ENCODE measurements at places on chromosomes 7 and 10. TPM values are rescaled to one million over a fixed set of nuclear protein-coding genes. Genes with fewer than 3 reads are reported as not detected.

NPY4R gene
- total RNA-seq = 1.1 TPM

DNA sequence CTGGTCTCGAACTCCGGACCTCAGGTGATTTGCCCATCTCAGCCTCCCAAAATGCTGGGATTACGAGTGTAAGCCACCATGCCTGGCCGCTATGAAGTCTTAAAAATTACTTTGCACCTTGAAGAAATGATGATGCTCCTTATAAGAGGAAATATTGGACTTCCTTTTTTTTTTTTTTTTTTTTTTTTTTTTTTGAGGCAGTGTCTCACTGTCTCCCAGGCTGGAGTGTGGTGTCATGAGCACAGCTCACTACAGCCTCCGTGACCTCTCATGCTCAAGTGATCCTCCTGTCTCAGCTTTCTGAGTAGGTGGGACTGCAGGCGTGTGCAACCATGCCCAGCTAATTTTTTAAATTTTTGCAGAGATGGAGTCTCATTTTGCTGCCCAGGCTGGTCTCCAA, 65.3 kb downstream of the KMT2E start:
- no peaks in the 10 kb centered on the region for H3K27me3 ChIP-seq
- no peak for DNase-seq

GRCh38 chr10:60846173-60846572, 67.9 kb downstream of the CDK1 start:
- no peak overlapping the region for H3K4me3 ChIP-seq
- no peak for DNase-seq
- no peaks in the 10 kb centered on the region for H3K36me3 ChIP-seq
- no peak overlapping the region for H3K27ac ChIP-seq

ANXA8 gene
- total RNA-seq = 15.0 TPM

PAPOLB gene
- total RNA-seq = 0.24 TPM

TEX36 gene
- total RNA-seq = not detected

DNA sequence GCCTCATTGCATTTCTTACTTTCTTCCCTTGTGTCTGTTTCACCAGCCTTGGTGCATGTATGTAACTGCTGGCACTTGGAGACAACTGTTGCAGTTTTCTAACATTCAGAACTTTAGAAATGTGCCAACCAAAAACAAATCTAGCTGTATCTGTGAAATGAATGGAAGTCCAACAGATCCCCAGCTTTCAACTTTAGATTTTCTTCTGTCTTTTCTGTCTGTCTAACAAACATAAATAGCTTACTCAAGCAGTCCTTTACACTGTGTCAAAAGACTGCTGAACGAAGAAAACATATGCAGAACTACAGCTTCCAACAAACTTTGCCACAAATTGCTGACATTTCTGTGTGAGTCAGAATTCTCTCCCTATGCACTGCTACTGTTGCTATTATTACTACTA, 30.9 kb downstream of the SORCS1 start:
- DNase-seq = no peak
- H3K27ac ChIP-seq = no peak overlapping the region
- H3K4me3 ChIP-seq = no peak overlapping the region
- H3K4me1 ChIP-seq = no peaks in the 10 kb centered on the region
- H3K36me3 ChIP-seq = no peaks in the 10 kb centered on the region

- H3K27me3 ChIP-seq = peaks cover 92% of the 10 kb centered on the region
- H3K4me1 ChIP-seq = peaks cover 9% of the 10 kb centered on the region
- DNase-seq = no peak
- no peak overlapping the region for H3K4me3 ChIP-seq
These were observed 612 bp upstream of the SLC18A3 start for GRCh38 chr10:49609283-49610113.

KDM7A gene
- 17.9 TPM for total RNA-seq

DNA sequence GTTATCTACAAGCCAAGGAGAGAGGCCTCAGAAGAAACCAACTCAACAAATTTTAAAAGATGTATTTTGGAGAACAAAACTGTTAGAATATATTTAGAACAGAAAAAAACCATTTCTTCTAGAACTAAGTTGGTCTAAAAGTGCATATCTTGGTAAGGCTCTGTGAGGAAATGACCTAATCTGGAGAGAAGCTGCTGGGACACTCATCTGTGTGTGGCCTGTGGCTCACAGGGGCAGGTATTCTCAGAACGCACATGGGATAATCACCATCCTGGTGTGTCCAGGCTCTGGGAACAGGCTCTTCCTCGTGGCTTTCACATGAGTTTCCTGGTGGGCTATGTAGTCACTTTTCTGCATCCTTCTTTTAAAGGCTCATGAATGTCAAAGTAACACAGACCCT, 38.1 kb upstream of the PRSS1 start:
- H3K4me3 ChIP-seq = no peak overlapping the region
- no peaks in the 10 kb centered on the region for H3K36me3 ChIP-seq
- H3K4me1 ChIP-seq = no peaks in the 10 kb centered on the region

GRCh38 chr10:124354411-124355382, 64.0 kb downstream of the OAT start:
- H3K27me3 ChIP-seq = peaks cover 3% of the 10 kb centered on the region
- H3K36me3 ChIP-seq = no peaks in the 10 kb centered on the region
- peaks cover 10% of the 10 kb centered on the region for H3K4me1 ChIP-seq
- DNase-seq = peak; percentile 70

ANKRD30A gene
- not detected for total RNA-seq

Measured in lower lobe of right lung (tissue), 2 donors.